Astrocyte (in vitro differentiated cells and primary cell): ENCODE measurements at places on chromosomes 12 and 14. TPM values are rescaled to one million over a fixed set of nuclear protein-coding genes. Genes with fewer than 3 reads are reported as not detected.
A peak's percentile ranks its signal among the peaks of the same experiment; 100 is the strongest.

GRCh38 chr14:63713058-63713457 lies 14.8 kb downstream of the SGPP1 start:
- no peaks in the 10 kb centered on the region for H3K36me3 ChIP-seq
- DNase-seq: peak; percentile 36
- H3K4me3 ChIP-seq: no peak overlapping the region

DNA sequence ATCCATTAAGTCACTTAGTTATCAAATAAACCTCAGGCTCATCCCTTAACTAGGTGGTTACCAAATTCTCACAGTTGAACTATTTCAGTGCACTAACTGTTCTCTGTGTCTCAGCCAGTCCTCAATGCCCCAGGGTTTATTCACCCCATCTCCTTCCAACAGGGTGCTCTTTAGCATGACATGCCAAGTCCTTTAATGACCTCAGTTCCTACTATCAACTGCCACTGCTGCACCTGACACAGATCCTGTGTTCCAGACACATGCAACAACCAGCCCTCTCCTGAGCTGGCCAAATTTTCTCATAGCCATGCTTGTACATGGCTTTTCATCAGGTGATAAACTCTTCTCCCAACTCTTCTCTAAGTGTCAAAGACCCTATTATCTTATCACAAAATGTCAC lies 80.0 kb downstream of the ATXN2 start:
- no peak overlapping the region for H3K27ac ChIP-seq
- no peaks in the 10 kb centered on the region for H3K27me3 ChIP-seq
- DNase-seq: no peak
- H3K36me3 ChIP-seq: peaks cover 51% of the 10 kb centered on the region
- H3K4me1 ChIP-seq: no peaks in the 10 kb centered on the region

DNA sequence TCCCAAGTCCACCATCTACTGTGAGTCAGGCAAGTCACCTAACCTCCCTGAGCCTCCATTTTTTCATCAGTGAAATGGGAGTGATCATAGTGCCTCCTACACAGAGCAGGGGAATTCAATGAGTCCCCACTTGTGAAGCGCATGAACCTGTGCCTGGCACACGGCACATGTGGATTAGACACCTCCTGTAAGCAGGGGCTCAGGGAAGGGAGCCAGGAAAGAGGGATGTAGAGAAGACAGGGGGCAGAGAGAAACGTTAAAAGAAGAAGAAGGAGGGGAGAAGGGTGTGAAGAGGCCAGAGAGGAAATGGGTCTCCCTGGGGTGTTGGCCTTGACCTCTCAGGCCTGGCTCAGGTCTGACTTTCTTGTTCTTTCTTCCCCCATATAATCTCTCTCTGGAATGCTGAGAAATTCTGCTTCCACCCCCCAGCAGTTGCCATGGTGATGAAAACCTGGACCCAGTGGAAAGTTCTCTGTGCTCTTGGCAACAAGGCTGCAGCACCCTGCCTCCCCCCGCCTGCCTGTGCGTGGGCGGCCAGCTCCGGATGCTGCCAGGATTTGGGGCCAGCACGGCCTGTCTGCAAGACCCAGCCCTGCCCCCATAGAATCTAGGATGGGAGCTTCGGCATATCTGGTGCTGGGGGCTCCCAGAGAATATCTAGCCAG lies 94.5 kb downstream of the CALM1 start:
- H3K36me3 ChIP-seq: no peaks in the 10 kb centered on the region
- H3K4me3 ChIP-seq: no peak overlapping the region
- DNase-seq: peak; percentile 78
- no peaks in the 10 kb centered on the region for H3K27me3 ChIP-seq

- no peak for DNase-seq
- no peak overlapping the region for H3K27ac ChIP-seq
- H3K36me3 ChIP-seq: no peaks in the 10 kb centered on the region
- H3K27me3 ChIP-seq: peaks cover 2% of the 10 kb centered on the region
- H3K4me1 ChIP-seq: no peaks in the 10 kb centered on the region
- H3K4me3 ChIP-seq: no peak overlapping the region
These were observed 72.1 kb upstream of the MANSC4 start for GRCh38 chr12:27852117-27852516.

- H3K27ac ChIP-seq: no peak overlapping the region
- no peaks in the 10 kb centered on the region for H3K36me3 ChIP-seq
- no peaks in the 10 kb centered on the region for H3K4me1 ChIP-seq
- DNase-seq: no peak
These were observed 89.9 kb upstream of the PPP4R3A start for GRCh38 chr14:91599994-91600393.

GRCh38 chr14:66610154-66610563 lies 102.2 kb downstream of the GPHN start:
- no peak overlapping the region for H3K4me3 ChIP-seq
- no peak overlapping the region for H3K27ac ChIP-seq
- H3K4me1 ChIP-seq: no peaks in the 10 kb centered on the region

TSPAN11 gene
- total RNA-seq: 9.5 and 12.4 TPM in 2 replicates

LRP1-AS gene
- total RNA-seq: not detected in 2 replicates

FGD6 gene
- total RNA-seq: 25.3 and 26.5 TPM in 2 replicates

ESYT1 gene
- 138 and 142 TPM in 2 replicates for total RNA-seq

- H3K36me3 ChIP-seq: no peaks in the 10 kb centered on the region
- no peaks in the 10 kb centered on the region for H3K27me3 ChIP-seq
- no peaks in the 10 kb centered on the region for H3K4me1 ChIP-seq
- no peak for DNase-seq
- no peak overlapping the region for H3K4me3 ChIP-seq
These were observed 116.0 kb downstream of the TSPAN9 start for GRCh38 chr12:3193131-3193530.

DNA sequence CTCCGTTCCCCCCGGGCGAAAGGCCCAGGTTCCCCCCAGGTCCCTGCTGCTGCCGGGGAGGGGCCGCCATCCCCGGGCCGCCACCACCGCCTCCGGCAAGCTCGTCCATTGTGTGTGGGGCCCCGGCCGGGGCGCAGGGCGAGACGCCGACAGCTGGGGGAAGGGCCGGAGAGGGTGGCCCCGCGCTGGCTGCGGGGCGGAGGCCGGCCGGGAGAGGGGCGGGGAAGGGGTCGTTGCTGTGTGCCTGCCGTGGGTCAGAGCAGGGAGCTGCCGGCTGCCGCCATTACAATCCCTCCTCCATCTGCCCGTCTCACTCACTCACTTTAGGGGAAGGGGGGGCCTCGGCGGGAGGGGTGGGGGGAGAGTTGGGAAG lies at the start of gene STRN3:
TSS of gene STRN3 (minus strand) at position 303 of the 373 bp plus-strand sequence. CDS start at position 109, 194 bp downstream.
- no peaks in the 10 kb centered on the region for H3K27me3 ChIP-seq
- peaks cover 10% of the 10 kb centered on the region for H3K4me1 ChIP-seq
- H3K27ac ChIP-seq: peak within 1 kb of the TSS; percentile 94
- no peak for DNase-seq
- peak within 1 kb of the TSS; percentile 96 for H3K4me3 ChIP-seq

DNA sequence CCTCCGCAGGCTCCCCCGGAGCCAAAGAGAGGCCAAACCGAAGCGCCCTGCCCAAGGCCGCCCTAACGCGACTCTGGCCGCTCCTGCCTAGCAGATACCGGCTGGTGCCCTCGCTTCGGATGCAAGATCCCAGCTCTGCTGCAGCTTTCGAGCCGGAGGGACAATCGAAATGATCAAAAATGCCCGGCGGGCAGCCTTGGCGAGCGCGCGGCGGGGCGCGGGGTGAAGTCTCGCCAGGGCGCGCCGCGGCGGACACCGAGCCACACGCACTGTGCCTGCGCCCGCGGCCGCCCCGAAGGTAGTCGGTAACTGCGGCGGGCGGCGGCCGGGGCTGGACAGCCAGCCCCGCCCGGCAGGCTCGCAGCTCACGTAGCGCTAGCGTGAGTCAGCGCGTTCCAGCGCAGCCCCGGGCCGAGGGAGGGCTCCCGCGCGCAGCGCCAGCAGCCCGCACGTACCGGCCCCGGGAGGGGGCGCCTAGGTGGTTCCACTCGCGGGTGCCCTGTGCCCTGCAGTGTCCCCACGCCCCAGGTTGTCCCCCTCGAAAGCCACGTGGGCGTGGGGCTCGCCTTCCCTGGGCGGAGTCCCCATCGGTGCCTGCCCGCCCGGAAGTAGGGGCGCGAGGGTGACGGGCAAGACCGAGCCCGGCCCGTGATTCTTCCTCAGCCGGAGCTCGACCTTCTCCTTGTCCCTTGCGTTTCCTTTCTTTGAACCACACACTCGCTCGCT lies 109.2 kb upstream of the EGLN3 start:
- H3K4me3 ChIP-seq: peak overlapping the region; percentile 62
- H3K36me3 ChIP-seq: no peaks in the 10 kb centered on the region
- H3K27me3 ChIP-seq: no peaks in the 10 kb centered on the region
- H3K27ac ChIP-seq: peak overlapping the region; percentile 45
- peaks cover 12% of the 10 kb centered on the region for H3K4me1 ChIP-seq
- peak; percentile 63 for DNase-seq

PWP1 gene
- 67.2 and 72.4 TPM in 2 replicates for total RNA-seq

TTC7B gene
- total RNA-seq: 42.1 TPM in 2 replicates

DNA sequence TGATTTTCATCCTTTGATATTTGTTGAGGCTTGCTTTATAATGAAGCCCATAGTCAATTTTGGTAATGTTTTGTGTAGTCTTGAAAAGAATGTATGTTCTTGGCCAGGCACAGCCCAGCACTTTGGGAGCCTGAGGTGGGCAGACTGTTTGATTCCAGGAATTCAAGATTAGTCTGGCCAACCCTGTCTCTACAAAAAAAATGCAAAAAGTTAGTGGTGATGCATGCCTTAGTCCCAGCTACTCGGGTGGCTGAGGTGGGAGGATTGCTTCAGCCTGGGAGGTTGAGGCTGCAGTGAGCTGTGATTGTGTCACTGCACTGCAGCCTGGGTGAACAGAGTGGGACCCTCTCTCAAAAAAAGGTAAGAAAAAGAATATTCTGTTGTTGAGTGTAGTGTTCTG lies 10.8 kb downstream of the ETNK1 start:
- no peak overlapping the region for H3K4me3 ChIP-seq
- H3K4me1 ChIP-seq: no peaks in the 10 kb centered on the region
- peak; percentile 68 for DNase-seq
- peaks cover 2% of the 10 kb centered on the region for H3K36me3 ChIP-seq
- no peak overlapping the region for H3K27ac ChIP-seq

TCL1B gene
- not detected in 2 replicates for total RNA-seq

KRT86 gene
- total RNA-seq: 0.24 and 0.43 TPM in 2 replicates

BATF gene
- not detected in 2 replicates for total RNA-seq

RAB15 gene
- 32.1 and 36.3 TPM in 2 replicates for total RNA-seq
